Activated CD4-positive, CD25-positive, alpha-beta regulatory T cell (primary cell): ENCODE measurements at places on chromosomes 11 and 22.

DNA sequence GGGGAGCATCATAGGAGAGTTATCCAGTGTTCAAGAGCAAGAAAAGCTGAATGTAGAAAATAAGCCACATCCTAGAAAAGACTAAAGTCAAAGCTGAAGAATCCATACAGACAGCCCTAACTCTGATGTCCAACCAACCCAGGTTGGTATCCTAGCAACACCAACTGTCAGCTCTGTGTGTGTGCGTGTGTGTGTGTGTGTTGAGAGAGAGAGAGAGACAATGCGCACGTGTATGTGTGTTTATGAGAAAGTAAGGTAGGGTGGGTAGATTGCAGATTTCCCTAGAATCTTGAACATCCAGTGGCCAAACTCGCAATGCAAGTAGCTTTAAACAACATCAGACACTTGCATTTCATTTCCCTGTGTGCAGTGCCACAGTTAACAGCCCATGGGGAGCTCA is 274.9 kb downstream of the FAM181B start:
- no peak for DNase-seq

DNA sequence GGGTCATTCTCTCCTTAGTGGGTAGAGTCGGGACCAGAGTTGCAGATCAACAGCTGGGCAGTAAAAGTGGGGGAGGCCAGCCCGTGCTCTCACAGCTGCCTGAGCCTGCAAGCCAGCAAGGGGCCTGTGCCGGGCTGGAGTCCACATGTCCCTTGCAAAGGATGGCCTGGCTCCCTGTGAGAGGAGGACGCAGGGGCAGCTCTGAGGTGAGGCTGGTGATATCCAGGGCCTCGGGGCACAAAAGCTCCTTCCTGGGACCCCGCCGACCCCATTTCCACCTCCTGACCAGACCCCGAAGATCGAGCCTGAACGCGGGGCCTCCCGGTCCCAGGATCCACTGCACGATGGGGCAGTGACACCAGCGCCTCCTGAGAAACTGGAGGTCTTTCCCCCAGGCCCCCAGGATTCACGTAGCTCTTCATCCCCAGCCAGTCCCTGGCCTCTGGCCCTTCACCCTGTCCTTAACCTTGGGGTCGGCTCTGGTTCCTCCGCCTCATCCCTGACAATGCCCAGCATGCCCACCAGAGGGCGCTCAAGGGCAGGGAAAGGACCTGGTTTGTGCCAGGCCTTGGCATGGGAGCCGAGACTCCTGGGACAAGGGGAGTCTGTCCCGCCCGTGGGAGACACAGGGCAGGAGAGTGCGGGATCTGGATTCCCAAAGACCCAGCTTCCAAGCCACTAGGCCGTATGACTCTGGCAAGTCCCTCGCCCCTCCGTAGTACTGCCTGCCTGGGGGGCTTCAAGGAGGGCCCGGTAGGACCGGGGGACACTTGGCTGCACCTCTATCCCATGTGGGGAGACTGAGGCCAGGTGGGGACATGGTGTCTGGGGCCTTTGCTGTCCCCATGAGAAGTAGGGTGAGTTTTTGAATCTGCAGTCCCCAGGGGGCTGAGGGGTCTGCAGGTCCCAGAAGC is 17.8 kb upstream of the WNT7B start:
- peak; percentile 83 for DNase-seq

DNA sequence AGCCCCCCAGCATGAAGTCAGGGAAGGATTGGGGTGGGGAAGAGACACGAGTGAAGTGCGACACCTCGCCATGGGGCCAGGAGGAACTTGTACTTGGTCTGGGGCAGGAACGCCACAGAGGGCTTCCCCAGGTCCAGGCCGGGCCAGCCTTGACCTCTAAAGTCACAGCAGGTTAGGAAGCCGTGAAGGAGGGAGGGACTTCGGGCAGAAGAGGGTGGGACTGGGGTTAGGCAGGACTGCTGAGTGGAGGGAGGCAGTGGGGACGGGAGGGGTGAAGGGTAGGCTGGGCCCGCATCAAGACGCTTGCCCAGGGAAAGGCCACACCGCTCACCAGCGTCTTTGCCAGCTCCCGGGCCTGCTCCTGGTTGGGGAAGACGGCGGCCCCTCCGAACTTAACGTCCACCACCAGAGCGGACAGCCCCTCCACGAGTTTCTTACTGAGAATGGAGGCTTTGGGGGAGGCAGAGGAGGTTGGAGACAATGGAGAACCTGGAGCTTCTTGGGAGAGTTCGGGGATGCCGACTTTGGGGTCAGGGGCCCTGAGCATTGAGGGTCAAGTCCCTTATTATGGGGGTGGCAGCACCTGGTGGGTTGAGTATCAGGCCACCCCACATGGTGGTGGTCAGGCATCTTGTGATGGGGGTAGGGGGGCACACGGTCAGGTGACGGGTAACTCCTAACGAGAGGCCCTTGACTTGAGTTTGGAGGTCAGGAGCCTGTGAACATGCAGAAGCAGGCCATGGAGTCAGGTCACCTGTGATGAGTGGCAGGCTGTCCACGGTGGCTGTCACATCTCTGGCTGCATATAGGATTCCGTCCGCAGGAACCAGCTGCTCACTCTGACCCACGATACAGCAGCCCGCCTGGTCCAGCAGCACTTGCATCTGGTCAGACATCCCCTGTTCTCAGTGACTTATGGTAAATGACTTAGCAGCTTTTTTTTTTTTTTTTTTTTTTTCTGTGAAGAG is 1.7 kb upstream of the SCO2 start:
- DNase-seq: no peak

GRCh38 chr22:34972191-34972897 is 93.6 kb upstream of the ISX start:
- DNase-seq: no peak

DNA sequence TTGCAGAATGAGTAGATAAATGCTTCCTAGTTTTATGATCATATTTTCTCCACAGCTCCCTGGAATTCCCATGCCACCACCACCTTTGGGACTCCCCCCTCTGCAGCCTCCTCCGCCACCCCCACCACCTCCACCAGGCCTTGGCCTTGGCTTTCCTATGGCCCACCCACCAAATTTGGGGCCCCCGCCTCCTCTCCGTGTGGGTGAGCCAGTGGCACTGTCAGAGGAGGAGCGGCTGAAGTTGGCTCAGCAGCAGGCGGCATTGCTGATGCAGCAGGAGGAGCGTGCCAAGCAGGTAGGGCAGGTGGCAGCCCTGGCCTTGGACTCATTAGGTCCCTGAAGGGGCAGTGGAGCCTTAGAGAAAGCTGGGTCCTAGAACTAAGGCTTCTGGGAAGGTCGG is 2.9 kb downstream of the SF3B2 start:
- DNase-seq: no peak

DNA sequence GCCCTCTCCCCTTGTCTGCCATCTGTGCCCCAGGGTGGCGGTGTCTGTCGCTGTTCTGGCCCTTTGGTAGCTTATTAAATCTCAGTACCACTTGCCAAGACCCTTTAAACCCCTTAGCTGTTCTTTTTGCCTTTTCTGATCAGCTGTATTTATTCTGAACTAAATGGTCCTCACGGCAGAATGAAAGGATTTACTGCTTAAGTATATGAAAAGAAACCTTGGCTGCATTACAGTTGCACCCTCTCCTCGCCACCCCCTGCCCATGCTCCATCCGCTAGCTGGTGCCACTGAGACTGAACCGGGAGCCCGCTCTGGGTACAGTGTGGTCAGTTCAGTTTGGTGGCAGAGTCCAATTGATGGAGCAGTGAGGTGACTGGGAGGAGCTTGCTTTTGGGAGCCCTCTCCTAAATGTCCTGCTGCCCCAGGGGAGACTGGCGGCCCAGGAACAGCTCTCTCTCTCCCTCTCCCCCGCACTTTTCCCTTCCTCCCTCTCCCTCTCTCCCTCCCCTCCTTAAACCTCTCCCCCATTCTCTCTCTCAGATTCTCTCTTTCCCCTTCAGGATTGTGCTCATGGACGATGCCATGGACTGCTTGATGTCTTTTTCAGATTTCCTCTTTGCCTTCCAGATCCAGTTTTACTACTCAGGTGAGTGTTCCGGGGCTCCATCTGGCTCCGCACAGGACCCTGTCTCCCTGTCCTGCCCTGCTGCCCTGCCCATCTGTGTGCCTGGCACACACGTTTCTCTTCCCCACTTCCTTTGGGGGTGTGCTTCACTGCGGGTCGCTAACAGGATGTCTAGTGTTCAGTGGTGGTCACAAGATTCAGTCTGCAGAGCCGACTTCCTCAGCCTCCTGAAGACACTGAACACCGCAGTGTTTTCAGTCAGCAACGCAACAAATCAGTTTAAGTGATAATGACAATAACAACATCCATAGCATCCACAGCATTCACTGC is 21.8 kb downstream of the ARFGAP2 start:
- DNase-seq: no peak

GRCh38 chr11:116033931-116034553 is 529.8 kb upstream of the CADM1 start:
- DNase-seq: no peak

GRCh38 chr11:103484545-103484944 is 375.3 kb downstream of the DYNC2H1 start:
- DNase-seq: no peak

- DNase-seq: no peak
Observed at GRCh38 chr11:2780850-2781407, 81.1 kb upstream of the KCNQ1OT1 start.

- no peak for DNase-seq
Observed at GRCh38 chr22:39097098-39098020, at the start of gene APOBEC3H. Gene APOBEC3H, plus strand, starts transcription at chr22:39097244. Its CDS starts 3,035 bp downstream, at chr22:39100279.

GRCh38 chr11:65695459-65696241 is 16.4 kb upstream of the KAT5 start:
- DNase-seq: no peak

DNA sequence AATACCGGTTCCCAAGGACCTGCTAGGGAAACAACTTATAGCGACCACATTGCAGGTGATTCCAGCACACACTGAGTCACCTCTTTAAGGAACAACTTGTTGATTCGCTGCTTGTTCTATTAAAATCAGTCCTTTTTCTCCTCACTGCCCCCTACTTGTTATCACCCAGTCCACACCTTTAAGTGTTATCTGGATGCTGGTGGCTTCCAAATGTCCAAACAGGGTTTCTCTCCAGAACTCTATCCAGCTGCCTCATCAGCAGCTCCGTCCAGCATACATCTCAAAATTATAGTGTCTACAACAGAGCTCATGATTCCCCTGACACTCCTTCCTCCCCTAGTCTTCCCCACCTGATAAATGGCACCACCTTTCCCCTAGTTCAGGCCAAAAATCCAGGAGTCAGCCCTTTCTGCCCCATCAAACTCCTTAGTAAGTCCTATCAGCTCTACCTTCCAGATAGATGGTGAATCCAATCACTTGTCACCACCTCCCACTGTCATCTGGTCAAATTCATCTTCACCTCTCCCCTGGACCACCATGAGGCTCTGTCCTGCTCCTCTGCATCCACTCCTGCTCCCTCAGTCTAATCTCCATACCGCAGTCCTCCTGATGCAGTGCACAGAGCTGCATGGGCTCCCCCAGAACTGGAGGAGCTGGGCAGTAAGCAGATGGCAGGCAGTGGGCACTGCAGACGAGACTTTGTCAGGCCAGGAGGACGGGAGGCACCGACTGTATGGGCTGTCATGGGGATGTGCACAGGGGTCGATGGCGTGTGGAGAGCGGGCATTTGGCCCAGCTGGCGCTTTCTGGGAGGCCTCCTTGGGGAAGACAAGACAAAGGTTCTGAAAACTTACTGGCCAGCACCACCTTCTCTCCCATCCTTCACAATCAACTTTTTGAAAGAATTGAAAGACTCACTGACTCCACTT is 19.3 kb downstream of the IL10RA start:
- DNase-seq: no peak

- no peak for DNase-seq
Observed at GRCh38 chr11:120304526-120304925, 20.6 kb upstream of the TLCD5 start.

GRCh38 chr22:29481265-29482000 is 1.4 kb downstream of the NEFH start:
- no peak for DNase-seq

GRCh38 chr11:102582140-102582539 is 43.0 kb downstream of the MMP20 start:
- no peak for DNase-seq

DNA sequence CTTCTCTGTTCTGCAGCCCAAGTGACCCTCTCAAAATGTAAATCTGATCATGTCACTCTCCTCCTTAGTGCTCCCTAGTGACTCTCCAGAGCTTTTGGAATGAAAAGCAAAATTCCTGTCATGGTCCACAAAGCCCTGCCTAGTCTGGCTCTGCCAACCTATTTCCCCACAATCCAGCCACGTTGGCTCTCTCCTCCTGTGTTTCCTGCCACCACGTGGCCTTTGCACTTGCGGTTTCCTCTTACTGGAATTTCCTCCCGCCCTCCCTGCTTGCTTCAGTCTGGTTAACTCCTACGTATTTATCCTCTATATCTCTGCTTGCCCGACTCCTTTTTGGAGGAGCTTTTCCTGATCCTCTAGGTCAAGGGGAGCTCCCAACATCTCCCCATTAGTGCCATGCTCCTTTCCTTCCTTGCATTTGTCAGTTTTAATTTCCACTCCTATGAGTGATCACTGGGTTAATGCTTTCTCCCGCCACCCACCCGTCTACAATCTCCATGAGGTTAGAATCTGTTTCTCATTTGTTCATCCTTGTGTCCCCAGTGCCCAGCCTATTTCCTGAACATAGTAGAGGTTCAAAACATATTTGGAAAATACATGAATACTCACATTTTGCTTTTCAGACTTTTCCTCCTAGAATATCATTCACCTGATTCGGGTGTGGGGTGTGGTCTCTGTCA is 11.5 kb downstream of the NNMT start:
- no peak for DNase-seq

GRCh38 chr11:81497202-81497804 is 1236.4 kb downstream of the FAM181B start:
- no peak for DNase-seq

- no peak for DNase-seq
Observed at GRCh38 chr11:32318071-32319055, 117.0 kb downstream of the WT1 start.

DNA sequence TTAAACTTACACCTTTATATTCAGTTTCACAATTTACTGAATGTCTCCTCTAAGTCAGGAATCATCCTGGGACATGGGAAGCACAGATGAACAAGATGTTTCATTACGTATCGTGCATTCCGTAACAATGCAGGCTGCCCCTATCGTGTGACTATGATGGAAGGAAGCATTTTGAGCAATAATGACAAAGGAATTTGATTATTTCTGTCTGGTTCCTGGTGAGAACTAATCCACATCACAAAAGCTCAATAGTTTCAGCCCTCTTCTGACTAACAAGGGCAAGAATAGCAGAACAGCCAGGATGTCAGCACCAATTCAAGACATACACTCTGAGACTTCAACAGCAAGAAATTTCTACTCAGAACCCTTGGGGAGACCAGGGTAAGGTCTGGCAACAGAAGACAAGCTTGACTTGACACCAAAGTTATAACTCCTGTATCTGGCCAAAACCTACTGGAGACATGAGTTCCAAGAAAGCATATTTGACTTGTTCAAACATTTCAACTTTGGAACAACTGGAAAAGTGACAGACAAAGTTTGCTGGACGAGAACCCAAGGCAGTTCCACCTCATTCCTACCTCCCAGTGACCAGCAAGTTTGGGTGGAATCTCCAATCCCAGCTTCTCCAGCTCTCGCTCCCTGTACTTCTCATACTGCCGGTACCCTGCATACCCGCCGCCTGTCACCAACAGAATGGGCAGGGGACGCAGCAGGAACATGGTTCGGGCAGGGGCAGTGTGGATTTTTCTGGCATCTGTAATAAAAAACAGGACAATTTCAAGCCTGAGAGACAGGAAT is 14.3 kb downstream of the PISD start:
- DNase-seq: no peak
